ENCODE measurements at places on chromosomes 12 and 14.

DNA sequence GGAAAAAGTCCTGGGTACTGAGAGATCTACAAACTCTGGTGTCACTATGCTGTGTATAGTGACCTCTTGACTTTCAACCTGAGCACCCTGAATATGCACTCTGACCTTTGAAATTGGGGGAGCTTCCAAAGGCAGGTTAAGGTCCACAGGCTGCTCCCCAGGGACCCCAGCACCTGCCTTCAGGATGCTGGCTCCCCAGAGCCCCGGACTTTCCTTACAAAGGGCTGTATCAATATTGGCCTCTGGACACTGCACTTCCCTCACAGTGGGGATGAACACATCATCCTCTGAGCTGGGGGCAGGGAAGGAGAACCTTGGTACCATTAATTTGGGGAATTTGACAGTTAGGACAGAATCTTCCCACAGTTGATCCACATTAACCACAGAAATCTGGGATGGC is 14.3 kb downstream of the PLD4 start:
- DNase-seq = no peak

GRCh38 chr12:6896846-6897435 is 7.7 kb upstream of the LRRC23 start:
- DNase-seq = no peak

DNA sequence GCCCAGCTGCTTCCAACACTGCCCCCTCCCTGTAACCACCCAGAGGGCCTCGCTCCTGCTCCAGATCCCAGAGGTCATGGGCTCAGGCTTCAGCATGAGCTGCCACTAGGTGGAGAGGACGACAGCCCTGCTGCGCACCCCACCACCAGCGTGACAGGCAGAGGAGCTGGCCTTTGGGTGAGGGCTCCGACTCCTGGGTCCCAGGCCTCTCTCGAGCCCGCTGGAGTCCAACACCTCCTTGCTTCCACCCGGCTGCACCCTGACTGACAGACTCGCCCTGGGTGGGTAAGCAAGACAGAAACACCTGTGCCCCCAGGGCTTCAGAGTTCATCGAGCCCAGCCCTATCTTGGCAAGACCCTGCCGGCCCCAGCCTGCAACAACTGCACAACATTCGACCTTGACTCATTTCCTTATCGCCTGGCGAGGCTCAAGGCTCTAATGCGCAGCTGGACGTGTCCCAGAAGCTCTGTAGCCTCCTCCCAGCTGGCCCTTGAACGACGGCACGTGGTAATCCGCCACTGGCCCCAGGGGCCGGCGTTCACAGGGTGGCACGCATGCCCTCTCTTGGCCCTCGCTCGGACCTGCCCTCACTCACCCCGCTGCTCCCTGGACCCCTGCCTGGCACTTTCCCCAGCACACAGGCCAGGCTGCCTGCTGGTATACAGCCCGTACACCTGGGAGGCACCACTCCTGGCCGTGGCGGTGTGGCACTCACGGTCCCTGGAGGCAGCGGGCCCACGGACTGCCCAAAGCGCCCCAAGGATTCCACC is 28.0 kb downstream of the VPS37B start:
- DNase-seq = no peak

GRCh38 chr12:26530461-26530860 is 302.5 kb downstream of the ITPR2 start:
- DNase-seq = no peak

- peak; percentile 57 for DNase-seq
These were observed 794 bp downstream of the RCOR1 start for GRCh38 chr14:102593061-102593824.

DNA sequence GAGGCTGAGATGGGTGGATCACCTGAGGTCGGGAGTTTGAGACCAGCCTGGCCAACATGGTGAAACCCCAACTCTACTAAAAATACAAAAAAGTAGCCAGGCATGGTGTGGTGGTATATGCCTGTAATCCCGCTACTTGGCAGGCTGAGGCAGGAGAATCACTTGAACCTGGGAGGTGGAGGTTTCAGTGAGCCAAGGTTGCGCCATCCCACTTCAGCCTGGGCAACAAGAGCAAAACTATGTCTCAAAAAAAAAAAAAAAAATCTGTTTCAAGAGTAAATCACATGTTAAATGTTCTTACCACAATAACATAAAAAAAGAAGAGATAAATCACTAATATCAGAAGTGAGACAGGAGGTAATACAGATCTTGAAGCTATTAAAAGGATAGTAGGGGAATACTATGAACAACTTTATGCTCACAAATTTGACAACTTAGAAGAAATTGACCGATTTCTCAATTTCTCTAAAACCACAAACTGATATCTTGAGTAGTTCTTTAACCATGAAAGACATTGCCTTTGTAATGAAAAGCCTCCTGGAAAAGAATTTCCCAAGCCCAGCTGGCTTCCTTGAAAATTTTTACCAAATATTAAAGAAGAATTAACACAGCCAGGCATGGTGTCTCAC is 37.7 kb downstream of the TAOK3 start:
- DNase-seq = no peak

DNA sequence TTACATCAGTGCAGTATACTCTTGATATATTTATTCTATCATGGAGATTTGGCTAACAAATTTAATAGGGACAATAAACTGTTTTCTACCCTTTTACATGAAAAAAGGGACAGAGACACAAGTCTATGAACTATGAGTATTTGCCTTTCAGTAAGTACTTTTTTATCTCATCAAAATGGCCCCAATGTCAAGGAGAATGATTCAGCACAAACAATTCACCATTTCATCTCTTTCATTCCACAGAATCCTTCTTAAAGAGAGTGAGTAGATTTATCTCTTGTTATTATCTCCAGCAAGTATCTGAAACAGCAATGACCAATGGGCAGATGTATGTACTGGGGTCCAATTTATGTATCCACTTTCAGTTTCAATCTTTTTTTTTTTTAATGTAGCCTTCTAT is 447.5 kb downstream of the NPAS3 start:
- DNase-seq = no peak

DNA sequence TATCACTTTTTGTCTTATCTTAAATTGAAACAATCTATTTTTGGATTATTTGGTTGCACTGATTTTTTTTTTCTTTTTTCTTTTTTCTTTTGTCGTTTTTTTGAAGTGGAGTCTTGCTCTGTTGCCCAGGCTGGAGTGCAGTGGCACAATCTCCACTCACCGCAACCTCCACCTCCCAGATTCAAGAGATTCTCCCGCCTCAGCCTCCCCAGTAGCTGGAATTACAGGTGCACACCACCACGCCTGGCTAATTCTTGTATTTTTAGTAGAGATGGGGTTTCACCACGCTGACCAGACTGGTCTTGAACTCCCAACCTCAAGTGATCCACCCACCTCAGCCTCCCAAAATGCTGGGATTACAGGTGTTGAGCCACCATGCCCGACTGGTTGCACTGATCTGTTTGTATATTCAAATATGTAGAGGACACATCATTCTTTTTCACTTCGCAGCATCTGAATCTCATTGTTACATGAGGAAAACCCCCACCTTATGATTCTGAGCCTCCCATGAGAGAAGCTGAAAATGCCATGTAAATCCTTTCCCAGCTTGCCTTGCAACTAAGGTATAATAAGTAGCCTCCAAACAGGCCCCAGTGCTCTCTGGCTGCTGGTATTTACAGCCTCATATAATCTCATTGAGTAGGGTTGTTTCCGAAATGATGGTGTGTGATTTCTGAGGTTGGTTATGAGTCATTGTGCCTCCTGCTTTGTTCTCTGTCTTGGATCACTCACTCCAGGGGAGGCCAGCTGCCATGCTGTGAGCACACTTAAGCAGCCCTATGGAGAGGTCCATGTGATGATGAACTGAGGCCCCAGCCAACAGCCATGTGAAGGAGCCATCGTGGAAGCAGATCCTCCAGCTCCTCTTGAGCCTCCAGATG is 5.2 kb upstream of the HSP90B1 start:
- peak; percentile 65 for DNase-seq

GRCh38 chr14:103568952-103569351 is 6.2 kb downstream of the COA8 start:
- DNase-seq = no peak
